Progenitor cell of endocrine pancreas (in vitro differentiated cells): ENCODE measurements at places on chromosomes 13 and 19.
A peak's percentile ranks its signal among the peaks of the same experiment; 100 is the strongest.

DNA sequence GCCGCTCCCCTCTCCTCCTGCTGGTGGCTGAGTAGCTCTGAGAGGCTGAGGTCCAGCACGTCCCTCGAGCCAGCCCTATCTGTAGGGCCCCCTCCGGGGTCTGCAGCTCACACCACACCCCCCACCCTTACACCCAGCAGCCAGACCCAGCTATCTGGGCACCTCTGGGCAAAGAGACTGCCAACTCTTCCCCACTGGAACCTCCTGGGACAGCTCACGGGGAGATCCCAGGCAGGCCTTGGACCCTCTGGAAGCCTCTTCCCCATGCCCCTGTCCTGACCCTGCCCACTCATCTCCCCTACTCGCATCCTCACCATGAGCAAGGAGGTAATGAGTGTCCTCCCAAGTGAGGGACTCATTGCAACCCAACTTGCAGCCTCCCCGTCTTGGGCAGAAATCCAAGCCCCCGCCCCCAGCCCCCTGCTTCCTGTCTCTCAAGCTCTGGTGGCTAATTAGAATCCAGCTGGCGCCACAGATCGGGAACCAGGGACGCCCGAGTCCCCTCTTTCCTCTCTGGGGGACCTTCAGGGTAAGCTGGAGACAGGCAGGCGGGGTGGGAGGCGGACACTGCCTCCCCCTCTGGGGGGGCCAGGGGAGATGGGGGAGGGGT lies 22.1 kb downstream of the ADGRL1 start:
- DNase-seq = no peak

- DNase-seq = no peak
Measured at GRCh38 chr13:79516595-79516994, 35.6 kb downstream of the NDFIP2 start.

- no peak for DNase-seq
Measured at GRCh38 chr19:13260883-13261653, 110.9 kb downstream of the IER2 start.

DNA sequence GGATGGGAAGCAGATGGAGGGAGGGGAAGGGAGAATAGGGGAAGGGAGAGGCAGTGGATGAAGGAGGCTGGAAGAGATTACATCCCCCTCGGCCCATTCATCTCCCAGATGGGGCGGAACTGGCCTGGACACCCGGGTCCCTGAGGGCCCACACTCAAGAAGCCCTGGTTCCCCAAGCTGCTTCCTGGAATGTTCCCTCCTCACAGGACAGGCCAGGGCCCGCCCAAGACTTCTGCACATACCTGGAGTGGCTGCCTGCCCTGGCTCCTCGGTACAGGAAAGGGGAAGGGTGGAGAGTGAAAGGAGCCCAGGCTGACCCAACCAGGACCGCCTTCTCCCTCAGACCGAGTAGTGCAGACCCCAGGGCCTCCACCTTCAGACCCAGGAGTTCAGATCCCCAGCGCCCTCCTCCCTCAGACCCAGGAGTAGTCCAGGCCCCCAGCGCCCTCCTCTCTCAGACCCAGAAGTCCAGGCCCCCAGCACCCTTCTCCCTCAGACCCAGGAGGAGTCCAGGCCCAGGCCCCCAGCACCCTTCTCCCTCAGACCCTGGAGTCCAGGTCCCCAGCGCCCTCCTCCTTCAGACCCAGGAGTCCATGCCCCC lies 489 bp downstream of the NTF4 start:
- DNase-seq = no peak

- no peak for DNase-seq
Measured at GRCh38 chr13:95204231-95204765, 97.0 kb downstream of the ABCC4 start.

DNA sequence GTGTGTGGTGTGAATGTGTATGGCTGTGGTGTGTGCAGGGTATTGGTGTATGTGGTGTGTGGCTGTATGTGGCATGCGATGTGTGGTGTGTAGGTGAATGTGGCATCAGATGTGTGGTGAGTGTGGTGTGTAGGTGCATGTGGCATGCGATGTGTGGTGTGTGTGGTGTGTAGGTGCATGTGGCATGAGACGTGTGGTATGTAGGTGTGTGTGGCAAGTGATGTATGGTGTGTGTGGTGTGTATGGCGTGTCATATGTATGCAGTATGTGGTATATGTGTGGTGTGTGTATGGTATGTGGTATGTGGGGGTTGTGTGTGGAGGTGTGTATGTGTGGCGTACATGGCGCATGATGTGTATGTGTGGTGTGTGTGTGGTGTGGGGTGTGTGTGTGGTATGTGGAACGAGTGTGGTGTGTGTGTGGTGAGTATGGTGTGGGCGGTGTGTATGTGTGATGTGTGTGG lies 63.4 kb downstream of the PEPD start:
- DNase-seq = no peak

DNA sequence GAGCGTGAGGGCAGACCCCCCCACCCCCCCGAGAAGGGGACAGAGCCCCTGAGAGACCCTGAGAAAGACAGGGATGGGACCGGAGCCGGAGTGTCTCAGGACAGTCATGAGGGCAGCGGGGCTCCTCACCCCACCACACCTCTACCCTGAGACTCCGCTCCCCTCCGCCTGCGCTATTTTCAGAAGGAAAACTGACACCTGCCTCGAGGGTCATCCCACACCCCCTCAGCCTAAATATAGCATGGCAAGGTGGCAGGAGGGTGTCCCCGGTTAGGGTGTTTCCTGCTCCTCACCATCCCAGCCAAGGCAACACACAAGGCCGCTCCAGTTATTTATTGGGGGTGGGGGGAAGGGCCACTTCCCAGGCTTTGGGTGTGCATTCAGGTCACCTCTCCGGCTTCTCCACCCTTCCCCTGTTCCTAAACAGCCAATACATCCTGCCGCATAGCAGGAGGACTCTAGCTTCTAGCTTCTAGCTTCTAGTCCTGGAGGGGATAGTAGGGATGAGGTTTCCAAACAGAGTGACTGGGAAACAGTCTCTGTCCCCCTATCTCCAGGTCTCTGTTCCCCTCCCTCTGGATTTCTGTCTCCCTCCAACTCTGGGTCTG lies 1.4 kb upstream of the NTF4 start:
- no peak for DNase-seq

GRCh38 chr19:10352764-10353671 lies 13.6 kb upstream of the ICAM3 start:
- peak; percentile 55 for DNase-seq

GRCh38 chr19:16449330-16449961 lies 22.3 kb downstream of the EPS15L1 start:
- DNase-seq = no peak

GRCh38 chr13:26718872-26719271 lies 41.7 kb downstream of the GPR12 start:
- no peak for DNase-seq

- no peak for DNase-seq
Measured at GRCh38 chr13:104310861-104311260, 1244.6 kb upstream of the SLC10A2 start.

DNA sequence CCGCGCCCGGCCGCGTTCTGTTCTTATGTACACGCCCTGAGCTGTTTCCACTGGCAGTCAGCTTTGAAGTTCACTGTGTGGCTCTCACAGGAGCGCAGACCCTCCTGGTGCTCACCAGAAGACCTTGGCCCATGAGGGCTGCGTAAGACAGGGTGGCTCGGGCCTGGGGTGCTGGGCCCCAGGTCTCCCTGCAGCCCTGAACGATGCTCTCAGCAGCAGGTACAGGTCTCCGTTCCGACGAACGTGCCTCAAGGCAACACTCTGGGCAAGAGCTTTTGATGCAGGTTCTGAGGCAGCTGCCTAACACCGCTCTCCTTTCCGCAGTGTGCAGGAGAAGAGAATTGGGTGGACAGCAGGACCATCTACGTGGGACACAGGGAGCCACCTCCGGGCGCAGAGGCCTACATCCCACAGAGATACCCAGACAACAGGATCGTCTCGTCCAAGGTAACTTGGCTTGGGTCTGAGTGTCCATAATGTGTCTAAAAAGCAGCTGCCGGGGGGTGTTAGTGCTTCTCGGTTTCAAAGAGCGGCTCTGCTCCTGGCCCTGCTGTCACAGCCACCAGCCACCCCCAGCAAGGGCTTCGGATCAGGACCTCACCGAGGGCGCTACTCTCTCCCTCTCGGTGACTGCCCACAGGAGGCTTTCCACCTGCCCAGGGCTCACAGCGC lies 95.1 kb downstream of the ATP11A start:
- DNase-seq = no peak
